ENCODE measurements at places on chromosomes 7 and 10. TPM values are rescaled to one million over a fixed set of nuclear protein-coding genes. Genes with fewer than 3 reads are reported as not detected.

SHTN1 gene
- 9.2 TPM for total RNA-seq

FRMPD2 gene
- not detected for total RNA-seq

SPDYE8 gene
- not detected for total RNA-seq

CHN2 gene
- total RNA-seq = 0.81 TPM

HIBADH gene
- total RNA-seq = 126 TPM

ASZ1 gene
- not detected for total RNA-seq

Data from fibroblast of the aortic adventitia (primary cell).